NCI-H2029 treated with DMSO at 0.1 percent for 48 hours (cell line): ENCODE measurements at places on chromosomes 6 and 20.

GRCh38 chr6:105432797-105433196 lies 29.9 kb upstream of the PREP start:
- no peak for DNase-seq

- no peak for DNase-seq
These were observed at the start of gene DBNDD2 for GRCh38 chr20:45407783-45408645. DBNDD2 (plus strand) TSS chr20:45408289; CDS start chr20:45408468, 179 bp downstream.

DNA sequence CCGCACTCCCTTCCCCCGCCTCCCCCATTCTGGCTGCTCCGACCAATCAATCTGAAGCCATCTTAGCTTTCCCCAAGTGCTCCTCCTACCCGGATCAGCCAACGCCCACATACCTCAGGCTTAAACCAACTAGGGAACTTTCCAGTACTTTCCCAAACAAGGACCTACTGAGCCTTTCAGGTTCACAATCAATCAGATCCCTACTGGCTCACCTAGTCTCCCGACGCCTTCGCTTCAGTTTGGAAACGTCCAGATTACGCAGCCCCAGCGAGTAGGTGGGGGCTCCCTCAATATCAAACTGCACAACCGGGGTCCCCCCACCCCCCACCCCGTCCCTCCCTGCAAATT lies 432 bp downstream of the HSPA1L start:
- DNase-seq = peak; percentile 91

- no peak for DNase-seq
These were observed 3.9 kb downstream of the EPM2A start for GRCh38 chr6:145731447-145731846.

GRCh38 chr6:6806844-6807518 lies 218.5 kb downstream of the LY86 start:
- no peak for DNase-seq

- DNase-seq = no peak
These were observed 41.1 kb downstream of the LRP11 start for GRCh38 chr6:149823013-149823412.

DNA sequence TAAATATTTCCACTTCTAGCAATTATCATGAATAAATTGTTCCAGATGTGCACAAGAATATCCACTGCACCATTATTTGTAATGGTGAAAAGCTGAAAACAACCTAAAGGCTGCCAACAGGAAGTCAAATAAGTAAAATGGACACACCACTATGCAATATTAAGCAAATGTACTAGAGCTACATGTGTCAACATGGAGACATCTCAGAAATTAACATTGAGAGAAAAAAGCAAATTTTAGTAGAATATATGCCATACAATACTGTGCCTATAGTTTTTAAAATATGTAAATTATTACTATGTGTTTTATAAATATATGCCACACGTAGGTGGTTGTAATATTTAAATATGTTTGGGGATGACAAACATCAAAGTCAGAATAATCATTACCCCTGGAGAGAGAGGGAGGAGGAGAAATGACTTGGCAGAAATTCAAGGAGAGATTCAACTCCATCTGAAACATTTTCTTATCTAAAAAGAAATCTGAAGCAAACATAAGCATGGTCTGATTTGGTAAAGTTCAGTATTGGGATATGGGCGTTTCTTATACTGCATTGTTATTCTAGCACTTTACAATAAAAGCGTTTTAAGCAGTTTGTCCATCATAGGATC lies 475.5 kb downstream of the QKI start:
- no peak for DNase-seq

DNA sequence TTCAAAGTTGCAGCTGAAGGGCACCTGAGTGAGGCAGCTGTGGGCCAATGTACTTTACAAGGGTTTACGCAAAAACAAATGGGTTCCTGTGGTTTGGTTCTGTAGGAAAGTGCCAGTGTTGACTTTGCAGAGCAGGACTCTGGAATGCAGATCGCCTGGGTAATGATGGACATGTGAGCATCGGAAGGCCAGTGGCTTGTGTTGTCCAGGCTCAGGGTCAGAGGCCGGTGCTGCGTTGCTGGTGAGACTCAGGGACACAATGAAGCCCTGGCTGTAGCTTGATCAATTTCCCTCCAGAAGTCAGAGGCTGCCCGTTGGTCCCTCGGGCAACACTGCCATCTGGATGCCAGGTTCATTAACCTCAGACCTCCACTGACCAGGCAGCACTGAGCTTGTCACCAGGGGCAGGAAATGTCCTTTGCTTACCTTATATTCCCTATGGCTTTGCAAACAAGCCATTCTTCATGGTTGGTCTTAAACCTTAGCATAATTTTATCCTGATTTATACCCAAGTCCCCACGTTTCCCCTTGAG lies 753.4 kb downstream of the QKI start:
- DNase-seq = no peak

- no peak for DNase-seq
These were observed 5.4 kb upstream of the DOK5 start for GRCh38 chr20:54469952-54470351.

DNA sequence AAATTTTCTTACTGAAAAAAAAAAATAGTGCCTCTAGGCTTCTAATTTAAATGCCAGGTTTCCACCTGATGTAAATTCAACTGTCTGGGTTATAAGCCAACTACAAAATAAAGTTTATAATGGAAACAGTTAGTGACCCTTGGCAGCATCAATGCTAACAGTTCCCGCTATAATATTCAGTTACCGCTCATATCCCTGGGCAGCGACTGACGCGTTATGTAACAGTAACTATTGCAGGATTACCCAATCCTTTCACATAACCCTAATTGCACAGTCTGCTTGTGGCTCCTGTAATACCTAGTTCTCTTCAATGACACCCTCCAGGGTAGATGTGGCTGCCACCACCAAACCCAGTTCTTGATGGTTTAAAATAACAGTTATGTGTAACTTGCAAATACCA lies 208.6 kb downstream of the MOXD1 start:
- DNase-seq = no peak

- no peak for DNase-seq
These were observed 132.6 kb downstream of the ZMYND8 start for GRCh38 chr20:47223896-47224295.

DNA sequence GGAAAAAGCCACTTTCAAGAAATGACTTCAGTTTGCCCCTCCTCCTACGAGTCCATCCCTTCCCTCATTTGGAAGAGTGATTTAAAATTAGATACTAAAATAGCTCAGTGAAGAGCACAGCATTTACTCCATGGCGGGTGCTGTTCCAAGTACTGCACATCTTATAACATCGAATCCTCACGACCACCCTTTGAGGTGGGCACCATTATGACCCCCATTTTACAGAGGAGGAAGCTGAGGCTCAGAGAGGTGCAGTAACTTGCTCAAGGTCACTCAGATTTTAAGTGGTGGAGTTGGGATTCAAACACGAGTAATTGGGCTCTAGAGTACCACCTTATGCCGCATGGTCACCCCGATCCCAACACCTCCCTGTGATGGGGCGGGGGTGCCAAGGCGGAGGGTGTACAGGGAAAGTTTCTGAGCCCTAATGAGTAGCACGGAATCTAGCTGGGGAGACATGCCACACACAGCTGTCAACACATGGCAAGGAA lies 25.5 kb downstream of the TTBK1 start:
- no peak for DNase-seq

DNA sequence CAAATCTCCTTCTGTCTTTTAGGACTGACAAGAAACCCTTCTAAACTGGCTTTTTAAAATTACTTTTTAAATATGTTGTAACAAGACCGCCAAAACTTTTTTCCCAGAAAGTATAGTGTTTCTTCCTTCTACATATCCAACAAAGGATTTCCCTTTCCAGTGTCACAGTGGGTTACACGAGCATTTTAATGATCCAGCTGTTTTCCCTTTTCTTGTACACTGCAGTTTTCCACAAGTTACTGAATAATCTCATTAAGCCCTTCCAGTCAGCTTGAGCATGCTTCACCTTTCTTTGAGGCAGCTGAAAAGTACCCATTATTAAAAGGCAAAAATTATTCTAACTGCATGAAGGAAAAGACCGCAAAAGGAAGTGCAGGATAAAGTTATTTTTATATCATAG lies 48.6 kb downstream of the CD24 start:
- DNase-seq = no peak

DNA sequence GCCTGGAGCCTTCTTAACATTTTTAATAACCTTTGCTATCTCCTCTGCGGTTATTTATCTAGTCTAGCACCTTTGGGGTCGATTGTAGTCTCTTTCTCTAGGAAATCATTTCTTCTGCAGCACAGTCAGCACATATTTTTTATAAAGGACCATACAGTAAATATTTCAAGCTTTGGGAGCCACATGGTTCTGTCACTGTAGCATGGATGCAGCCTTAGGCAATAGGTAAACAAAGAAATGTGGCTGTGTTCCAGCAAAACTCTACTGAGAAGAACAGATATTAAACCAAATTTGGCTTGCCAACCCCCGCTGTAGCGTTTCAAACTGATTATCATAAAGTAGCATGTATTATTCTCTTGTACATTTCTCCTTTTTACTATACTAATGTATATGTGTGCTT lies 95.7 kb downstream of the SLC23A2 start:
- DNase-seq = no peak

- no peak for DNase-seq
These were observed 79.0 kb downstream of the ALDH8A1 start for GRCh38 chr6:134870677-134871498.

DNA sequence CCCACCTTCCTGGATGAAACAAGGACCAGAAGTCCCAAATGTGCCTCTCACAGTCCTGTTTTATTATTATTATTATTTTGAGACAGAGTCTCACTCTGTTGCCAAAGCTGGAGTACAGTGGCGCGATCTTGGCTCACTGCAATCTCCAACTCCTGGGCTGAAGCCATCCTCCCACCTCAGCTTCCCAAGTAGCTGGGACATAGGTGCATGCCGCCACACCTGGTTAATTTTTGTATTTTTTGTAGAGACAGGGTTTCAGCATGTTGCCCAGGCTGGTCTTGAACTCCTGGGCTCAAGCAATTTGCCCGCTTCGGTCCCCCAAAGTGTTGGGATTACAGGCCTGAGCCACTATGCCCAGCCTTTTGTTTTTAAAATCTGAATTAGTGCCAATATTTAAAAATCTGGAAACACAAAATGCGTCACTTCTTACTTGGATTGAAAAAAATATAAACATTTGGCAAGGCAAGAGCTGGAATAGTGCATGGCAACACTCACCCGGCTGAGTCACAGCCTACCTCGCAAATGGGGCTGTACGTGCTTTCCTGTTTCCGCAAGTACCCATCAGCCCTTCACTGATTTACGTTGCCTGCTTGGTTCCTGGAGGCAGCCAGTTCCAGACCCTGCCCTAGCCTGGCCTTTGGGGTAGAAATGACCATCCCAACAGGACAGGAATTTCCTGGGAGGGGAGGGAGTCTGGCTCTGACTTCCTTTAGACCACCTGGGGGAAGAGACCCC lies 6.3 kb downstream of the SDCBP2 start:
- DNase-seq = no peak

DNA sequence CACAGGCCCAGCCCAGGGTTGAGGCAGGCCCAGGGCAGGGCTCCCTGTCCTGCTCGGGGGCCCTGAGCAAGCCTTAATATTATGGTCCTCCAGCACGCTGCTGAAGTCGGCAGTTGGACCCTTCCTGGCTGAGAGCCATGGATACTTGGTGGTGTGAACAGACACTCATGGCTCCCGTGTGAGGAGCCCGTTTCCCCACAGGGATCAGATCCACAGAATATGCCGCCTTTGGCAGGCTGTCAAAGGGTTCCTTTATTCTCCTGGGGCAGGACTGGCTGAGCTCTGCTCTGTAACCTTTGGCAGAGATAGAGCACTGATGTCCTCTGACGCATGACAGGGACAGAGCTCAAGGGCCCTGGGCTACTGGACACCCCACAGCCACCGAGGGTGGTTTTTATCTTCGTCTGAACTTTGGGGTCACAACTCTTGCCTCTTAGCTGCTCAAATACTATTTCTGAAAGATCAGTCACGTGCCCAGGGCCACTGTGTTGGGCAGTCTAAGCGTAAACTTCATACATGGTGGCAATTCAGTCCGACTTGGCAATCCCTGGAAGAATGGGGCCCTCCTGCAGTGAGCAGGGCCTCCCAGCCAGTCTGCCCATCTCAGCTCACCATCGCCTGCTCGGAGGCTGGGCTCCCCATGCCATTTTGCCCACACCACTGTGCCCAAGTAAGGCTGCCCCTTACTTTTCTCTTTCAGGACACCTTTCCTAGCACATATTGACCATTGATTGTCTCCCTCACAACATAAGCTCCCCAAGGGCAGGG lies 49.1 kb downstream of the TTI1 start:
- DNase-seq = peak; percentile 83

- DNase-seq = no peak
These were observed 71.8 kb upstream of the PHACTR2 start for GRCh38 chr6:143605906-143606521.

- DNase-seq = no peak
These were observed 131.3 kb upstream of the FBXL4 start for GRCh38 chr6:99079058-99079457.

DNA sequence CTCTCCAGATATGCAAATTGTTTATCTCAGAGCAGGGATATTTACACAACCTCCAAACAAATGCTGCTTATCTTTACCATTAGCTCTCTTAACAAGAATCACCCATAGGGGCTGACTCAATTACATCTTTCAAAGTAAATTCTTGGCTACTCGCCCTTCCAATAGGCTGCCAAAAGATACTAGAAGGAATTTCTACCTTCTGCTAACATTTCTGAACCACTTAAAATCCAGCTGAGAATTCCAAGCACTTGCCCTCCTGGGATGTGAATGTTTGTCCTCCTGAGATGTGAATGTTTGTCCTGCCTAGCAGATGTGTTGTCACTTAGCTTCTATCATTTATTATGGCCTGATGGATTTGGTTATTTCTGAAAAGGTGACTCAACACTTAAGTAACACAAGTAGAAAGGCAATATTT lies 388.0 kb downstream of the GJA1 start:
- DNase-seq = no peak

GRCh38 chr20:50920997-50921396 lies 10.2 kb downstream of the ADNP start:
- no peak for DNase-seq

GRCh38 chr6:123636782-123637181 lies at the start of gene TRDN:
TRDN (minus strand) TSS chr6:123636950; CDS start chr6:123636775, 175 bp downstream.
- no peak for DNase-seq

- no peak for DNase-seq
These were observed 62.4 kb upstream of the RNF146 start for GRCh38 chr6:127204281-127204680.

DNA sequence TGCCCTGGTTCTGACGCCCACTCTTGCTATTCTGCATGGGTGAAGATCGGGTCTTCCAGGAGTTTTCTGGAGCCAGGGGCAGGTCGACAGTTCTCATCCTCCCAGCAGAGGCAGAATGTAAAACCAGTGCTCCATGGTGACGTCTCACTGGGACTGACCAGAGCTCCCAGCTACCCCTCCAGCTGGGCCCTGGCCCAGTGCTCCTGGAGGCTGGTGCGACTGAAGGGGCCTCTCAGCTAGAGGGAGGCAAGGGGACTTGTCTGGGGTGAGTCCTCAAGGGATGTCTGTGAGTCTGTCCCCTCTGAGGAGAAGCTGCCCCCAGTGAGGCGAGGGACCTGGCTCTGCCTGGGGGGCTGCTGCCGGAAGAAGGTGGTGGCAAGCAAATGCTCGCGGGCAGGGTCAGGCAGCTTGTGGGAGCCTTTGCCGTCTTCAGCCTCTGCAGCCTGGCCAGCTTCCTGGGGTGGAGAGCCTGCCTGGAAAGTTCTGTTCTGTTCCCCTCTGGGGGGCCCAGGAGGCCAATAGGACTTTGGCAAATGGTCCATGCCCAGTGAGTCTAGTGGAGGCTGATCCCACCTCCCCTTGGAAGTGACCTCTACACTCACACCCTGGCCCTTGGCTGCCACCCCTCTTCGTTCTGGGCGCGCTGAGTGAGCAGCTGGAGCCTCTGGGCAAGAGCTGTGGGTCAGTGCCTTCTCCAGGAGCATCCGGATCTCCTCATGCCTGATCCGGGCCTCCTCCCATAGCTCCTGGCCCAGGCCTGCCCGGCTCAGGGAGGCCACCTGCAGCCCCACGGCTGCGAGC lies 47.5 kb downstream of the KIAA1755 start:
- no peak for DNase-seq
